ENCODE measurements at places on chromosomes 4 and X.
A peak's percentile ranks its signal among the peaks of the same experiment; 100 is the strongest.

DNA sequence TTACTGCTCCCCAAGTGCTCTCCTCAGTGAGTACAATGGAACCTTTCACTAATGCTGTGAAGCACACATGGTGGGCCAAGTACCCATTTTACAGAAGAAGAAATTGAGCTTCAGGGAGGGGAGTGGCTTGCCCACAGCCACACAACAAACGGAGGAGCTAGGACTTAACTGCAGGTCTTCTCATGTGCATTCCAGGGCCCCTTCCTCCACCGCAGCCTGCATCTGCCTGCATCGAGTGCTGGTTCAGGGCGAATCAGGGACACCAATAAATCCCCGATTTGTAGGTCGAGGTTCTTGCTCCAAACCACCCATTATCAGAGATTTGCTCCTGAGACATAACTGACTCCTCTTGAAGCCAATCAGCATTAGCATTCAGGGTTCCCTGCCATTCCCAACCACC, 100.9 kb downstream of the MAMLD1 start:
- H3K27me3 ChIP-seq = no peaks in the 10 kb centered on the region
- H3K4me3 ChIP-seq = no peak overlapping the region
- H3K27ac ChIP-seq = no peak overlapping the region

- no peaks in the 10 kb centered on the region for H3K36me3 ChIP-seq
- no peaks in the 10 kb centered on the region for H3K27me3 ChIP-seq
- H3K27ac ChIP-seq = no peak overlapping the region
- no peak for DNase-seq
These were observed 161.8 kb downstream of the RPA4 start for GRCh38 chrX:97045470-97045869.

- peaks cover 4% of the 10 kb centered on the region for H3K36me3 ChIP-seq
- H3K27ac ChIP-seq = no peak overlapping the region
- no peak overlapping the region for H3K4me3 ChIP-seq
- peaks cover 4% of the 10 kb centered on the region for H3K4me1 ChIP-seq
These were observed 32.0 kb downstream of the HAND2 start for GRCh38 chr4:173498023-173498422.

DNA sequence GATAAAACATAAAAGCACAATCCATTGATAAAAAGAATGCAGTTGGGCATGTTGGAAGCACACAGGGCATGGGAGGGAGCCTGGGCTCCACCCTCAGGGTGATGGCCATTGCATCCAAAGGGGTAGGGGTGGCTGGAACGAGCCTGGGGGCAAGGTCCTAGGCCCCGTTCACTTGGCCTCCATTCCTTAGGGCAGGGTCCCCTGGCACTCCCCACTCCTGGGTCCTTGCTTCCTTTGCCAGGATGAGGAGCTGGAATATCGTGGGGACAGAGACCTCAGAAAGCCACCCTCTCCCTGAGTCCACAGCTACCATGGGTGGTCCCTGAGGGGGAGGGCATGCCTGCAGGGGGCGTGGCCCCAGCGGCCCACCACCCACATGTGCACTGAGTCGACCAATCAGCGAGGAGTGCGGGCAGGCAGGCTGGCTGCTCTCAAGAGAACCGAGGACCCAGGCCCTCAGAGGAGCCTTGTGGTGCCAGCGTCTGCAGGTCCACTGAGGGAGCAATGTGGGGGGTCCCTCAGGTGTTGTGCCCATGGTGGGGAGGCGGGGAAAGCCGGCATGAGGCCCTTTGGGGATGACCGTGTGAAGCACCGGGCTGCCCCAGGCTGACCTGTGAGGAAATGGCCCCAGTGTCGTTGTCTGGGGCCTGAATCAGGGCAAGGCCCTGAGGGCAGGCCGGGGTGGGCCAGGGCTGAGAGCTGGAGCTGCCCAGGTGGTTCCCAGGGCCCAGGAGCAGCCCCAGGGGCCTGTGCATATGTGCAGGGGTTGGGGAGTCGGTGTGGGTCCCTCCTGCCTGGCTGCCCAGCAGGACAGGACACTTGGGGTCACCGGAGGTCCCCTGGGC, 78.6 kb upstream of the AMELX start:
- H3K4me3 ChIP-seq = no peak overlapping the region
- H3K36me3 ChIP-seq = peaks cover 4% of the 10 kb centered on the region
- DNase-seq = no peak
- H3K4me1 ChIP-seq = no peaks in the 10 kb centered on the region

- H3K4me1 ChIP-seq = no peaks in the 10 kb centered on the region
- H3K27ac ChIP-seq = no peak overlapping the region
- H3K27me3 ChIP-seq = no peaks in the 10 kb centered on the region
- no peak overlapping the region for H3K4me3 ChIP-seq
- no peaks in the 10 kb centered on the region for H3K36me3 ChIP-seq
- DNase-seq = no peak
These were observed 8.4 kb upstream of the LDOC1 start for GRCh38 chrX:141185366-141185765.

- no peak for DNase-seq
- H3K36me3 ChIP-seq = peaks cover 47% of the 10 kb centered on the region
- H3K4me3 ChIP-seq = peak overlapping the region; percentile 84
- peaks cover 51% of the 10 kb centered on the region for H3K4me1 ChIP-seq
- no peaks in the 10 kb centered on the region for H3K27me3 ChIP-seq
These were observed 6.7 kb downstream of the CD99 start for GRCh38 chrX:2697741-2698299.

DNA sequence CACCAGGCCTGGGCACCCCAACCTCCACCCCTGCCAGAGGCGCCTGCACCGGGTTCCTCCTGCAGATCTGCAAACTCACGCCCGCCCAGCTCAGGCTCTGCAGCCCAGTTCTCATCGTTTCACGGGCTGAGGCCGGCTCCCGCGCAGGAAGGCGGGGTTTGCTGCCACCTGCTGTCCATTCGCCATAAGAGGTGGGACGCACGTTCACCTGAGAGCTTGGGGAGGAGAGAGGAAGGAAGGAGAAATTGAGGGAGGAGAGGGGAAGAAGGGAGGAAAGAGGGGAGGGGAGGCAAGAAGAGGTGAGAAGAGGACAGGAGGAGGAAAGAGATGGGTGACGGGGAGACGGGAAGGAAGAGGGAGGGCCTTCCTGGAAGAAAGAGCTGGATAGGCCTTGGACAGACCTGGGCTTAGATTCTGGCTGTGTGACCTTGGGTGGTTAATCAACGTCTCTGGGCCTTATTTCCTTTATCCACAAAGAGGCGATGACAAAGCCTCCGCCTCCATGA, 114.5 kb downstream of the ADRA2C start:
- no peak overlapping the region for H3K27ac ChIP-seq
- peaks cover 73% of the 10 kb centered on the region for H3K27me3 ChIP-seq
- no peak overlapping the region for H3K4me3 ChIP-seq
- peak; percentile 87 for DNase-seq
- no peaks in the 10 kb centered on the region for H3K36me3 ChIP-seq

Measured in type B pancreatic cell (in vitro differentiated cells).